Activated naive CD8-positive, alpha-beta T cell treated with anti-CD3 and anti-CD28 coated beads, Interleukin-2, amount 10 ng/mL, durations not matched to agents 7 days and 5 days (primary cell): ENCODE measurements at places on chromosomes 7 and 10.

- no peaks in the 10 kb centered on the region for H3K27me3 ChIP-seq
- peaks cover 16% of the 10 kb centered on the region for H3K36me3 ChIP-seq
- DNase-seq: no peak
Observed at GRCh38 chr10:92970301-92971070, 90.1 kb upstream of the CYP26C1 start.

GRCh38 chr7:42057331-42057730, 179.7 kb downstream of the GLI3 start:
- no peaks in the 10 kb centered on the region for H3K36me3 ChIP-seq
- no peak overlapping the region for H3K27ac ChIP-seq
- H3K4me3 ChIP-seq: no peak overlapping the region
- DNase-seq: no peak
- no peaks in the 10 kb centered on the region for H3K4me1 ChIP-seq

DNA sequence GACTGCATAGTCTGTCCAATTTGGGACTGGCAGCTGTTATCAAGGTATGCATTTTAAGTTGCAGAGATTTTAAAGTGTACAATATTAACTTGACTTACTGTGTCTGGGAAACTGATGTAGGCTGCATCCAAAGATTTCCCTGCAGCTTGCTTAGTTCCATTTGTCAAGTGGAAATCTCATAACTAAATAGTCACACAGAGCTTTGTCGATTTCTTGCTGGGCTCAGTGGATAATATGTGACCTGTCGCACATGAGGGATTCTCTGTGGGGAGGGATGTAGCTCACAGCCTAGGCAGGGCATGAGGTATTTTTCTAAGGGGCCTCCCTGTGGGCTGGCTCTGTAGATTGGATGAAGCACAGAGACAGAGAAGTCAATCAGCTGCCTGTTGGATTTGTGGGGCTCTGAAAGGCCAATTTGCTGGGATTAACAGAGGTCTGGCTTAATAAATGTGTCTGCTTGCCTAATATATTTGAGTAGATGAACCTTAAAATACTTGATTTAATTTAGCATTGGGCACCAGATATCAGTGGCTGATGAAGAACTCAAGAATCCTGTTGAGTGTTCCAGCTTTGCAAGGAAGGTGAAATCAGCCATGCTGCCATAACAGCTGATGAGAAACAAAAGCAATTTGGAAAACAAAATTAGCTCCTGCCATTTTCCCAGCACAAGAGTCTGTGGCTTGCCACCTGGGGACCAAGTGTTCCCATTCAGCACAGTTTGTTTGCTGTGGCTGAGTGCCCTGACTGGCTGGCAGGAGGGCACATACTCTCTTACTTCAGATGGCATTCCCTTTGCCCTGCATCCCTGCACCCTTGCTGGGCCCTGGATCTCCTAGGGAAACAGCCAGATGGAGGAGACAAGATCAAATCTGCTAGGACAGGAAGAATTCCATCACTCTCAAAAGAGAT, 598.5 kb downstream of the SORCS3 start:
- no peak for DNase-seq
- no peak overlapping the region for H3K4me3 ChIP-seq
- H3K36me3 ChIP-seq: no peaks in the 10 kb centered on the region
- H3K27ac ChIP-seq: no peak overlapping the region
- no peaks in the 10 kb centered on the region for H3K4me1 ChIP-seq

DNA sequence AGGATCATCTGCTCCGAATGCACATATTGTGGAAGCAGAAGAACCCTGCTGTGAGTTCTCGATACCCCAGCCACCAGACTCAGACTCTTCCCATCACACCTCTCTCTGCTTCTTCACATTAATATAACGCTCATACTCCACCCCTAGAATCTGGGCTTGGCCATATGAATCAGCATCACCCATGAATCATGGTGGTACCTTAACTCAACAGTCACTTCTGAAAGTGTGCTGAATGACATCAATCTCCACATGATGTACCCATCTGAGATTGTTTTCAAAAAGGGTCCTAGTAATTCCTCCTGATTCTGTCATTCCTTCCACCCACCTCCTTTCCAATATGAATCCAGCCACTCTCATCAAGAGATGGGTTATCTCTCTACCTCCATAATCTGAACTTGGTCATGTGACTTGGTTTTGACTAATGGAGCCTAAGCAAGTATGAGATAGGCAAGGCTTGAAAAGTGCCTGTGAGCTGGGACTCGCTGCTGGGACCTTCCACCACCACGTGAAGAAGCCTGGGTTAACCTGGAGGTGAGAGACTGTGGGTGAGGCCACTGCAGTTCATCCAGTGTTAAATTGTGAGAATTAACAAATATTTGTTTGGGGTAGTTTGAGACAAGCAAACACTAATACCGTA, 15.4 kb downstream of the YWHAG start:
- H3K4me3 ChIP-seq: no peak overlapping the region
- H3K27ac ChIP-seq: peak overlapping the region; percentile 43
- H3K36me3 ChIP-seq: peaks cover 60% of the 10 kb centered on the region
- no peaks in the 10 kb centered on the region for H3K27me3 ChIP-seq

DNA sequence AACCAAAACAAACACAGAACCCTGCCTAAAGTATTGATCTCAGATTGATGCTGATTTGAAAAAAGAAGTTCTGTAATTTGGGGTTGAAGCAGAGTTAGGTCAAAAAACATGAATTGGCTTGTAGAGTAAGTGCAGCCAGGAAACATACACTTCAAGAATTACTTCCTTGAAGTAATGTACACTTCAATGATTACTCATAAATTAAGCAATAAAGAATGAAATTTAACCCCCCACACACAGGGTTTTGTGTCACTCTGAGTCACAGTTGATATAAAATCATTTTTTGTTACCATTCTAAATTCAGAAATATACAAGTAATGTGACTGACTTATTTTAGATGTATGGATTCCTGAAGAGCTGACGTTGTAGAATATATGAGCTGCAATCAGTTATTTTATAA, 622.2 kb downstream of the POM121L12 start:
- DNase-seq: no peak
- H3K4me3 ChIP-seq: no peak overlapping the region
- H3K4me1 ChIP-seq: no peaks in the 10 kb centered on the region
- H3K27me3 ChIP-seq: no peaks in the 10 kb centered on the region
- no peaks in the 10 kb centered on the region for H3K36me3 ChIP-seq

DNA sequence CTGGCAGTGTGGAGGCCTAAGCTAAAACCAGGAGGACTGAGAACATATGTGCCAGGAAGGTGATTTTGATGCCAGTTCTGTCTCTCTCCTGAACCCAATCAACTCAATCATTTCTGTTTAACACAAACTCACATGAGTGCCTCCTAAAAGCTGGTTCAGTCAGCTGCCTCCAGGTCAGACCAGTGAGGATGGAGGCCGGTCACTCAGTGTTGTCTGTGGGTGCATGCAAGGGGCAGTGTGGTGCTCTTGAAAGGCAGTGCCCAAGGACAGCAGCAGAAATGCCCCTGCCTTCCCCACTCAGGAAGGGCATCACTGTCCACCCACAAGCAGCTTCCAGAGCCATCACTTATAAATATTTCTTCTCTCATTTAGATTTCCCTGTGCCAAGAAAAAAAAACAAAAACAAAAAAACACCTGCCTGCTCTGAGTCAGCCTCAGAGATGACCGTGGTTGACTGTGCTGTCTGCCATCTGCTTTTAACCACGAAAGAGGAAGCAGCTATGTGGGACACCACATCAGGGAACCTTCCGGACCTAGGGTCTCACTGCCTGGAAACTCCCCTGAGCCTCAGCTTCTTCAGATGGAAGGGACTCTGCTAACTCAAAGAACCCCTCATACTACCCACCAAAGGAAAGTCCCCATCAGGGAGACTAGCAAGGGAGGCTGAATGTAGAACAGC, 39.1 kb downstream of the VOPP1 start:
- H3K27me3 ChIP-seq: no peaks in the 10 kb centered on the region
- H3K36me3 ChIP-seq: peaks cover 8% of the 10 kb centered on the region
- H3K27ac ChIP-seq: peak overlapping the region; percentile 93
- peak overlapping the region; percentile 80 for H3K4me3 ChIP-seq

- H3K4me3 ChIP-seq: peak overlapping the region; percentile 15
- H3K27me3 ChIP-seq: peaks cover 1% of the 10 kb centered on the region
- peak overlapping the region; percentile 57 for H3K27ac ChIP-seq
- DNase-seq: no peak
Observed at GRCh38 chr7:2100278-2101208, 132.2 kb downstream of the MAD1L1 start.

GRCh38 chr7:157963526-157963925, 624.1 kb downstream of the PTPRN2 start:
- DNase-seq: no peak
- no peak overlapping the region for H3K4me3 ChIP-seq
- peaks cover 14% of the 10 kb centered on the region for H3K27me3 ChIP-seq
- H3K27ac ChIP-seq: no peak overlapping the region
- H3K36me3 ChIP-seq: no peaks in the 10 kb centered on the region
- no peaks in the 10 kb centered on the region for H3K4me1 ChIP-seq

- H3K36me3 ChIP-seq: no peaks in the 10 kb centered on the region
- H3K27me3 ChIP-seq: peaks cover 44% of the 10 kb centered on the region
- H3K4me1 ChIP-seq: peaks cover 7% of the 10 kb centered on the region
Observed at GRCh38 chr10:69976795-69977546, 75.7 kb upstream of the MACROH2A2 start.

GRCh38 chr10:104104926-104105325, 17.0 kb upstream of the SFR1 start:
- no peaks in the 10 kb centered on the region for H3K36me3 ChIP-seq
- DNase-seq: no peak
- H3K27ac ChIP-seq: no peak overlapping the region
- H3K27me3 ChIP-seq: peaks cover 27% of the 10 kb centered on the region

- DNase-seq: peak; percentile 39
- no peak overlapping the region for H3K4me3 ChIP-seq
- H3K36me3 ChIP-seq: no peaks in the 10 kb centered on the region
- H3K4me1 ChIP-seq: peaks cover under 1% of the 10 kb centered on the region
Observed at GRCh38 chr7:108114117-108114841, 15.9 kb downstream of the LAMB4 start.

GRCh38 chr7:32476816-32477648, 13.1 kb downstream of the LSM5 start:
- DNase-seq: no peak
- H3K4me3 ChIP-seq: no peak overlapping the region
- no peaks in the 10 kb centered on the region for H3K36me3 ChIP-seq
- no peaks in the 10 kb centered on the region for H3K27me3 ChIP-seq
- H3K4me1 ChIP-seq: peaks cover 7% of the 10 kb centered on the region
- no peak overlapping the region for H3K27ac ChIP-seq

GRCh38 chr10:107356396-107356795, 191.9 kb upstream of the SORCS1 start:
- H3K27ac ChIP-seq: no peak overlapping the region
- no peak overlapping the region for H3K4me3 ChIP-seq
- no peaks in the 10 kb centered on the region for H3K4me1 ChIP-seq

- peaks cover 4% of the 10 kb centered on the region for H3K27me3 ChIP-seq
- no peak overlapping the region for H3K4me3 ChIP-seq
Observed at GRCh38 chr7:88278881-88279280, 27.8 kb downstream of the STEAP4 start.

- H3K27ac ChIP-seq: no peak overlapping the region
- no peaks in the 10 kb centered on the region for H3K36me3 ChIP-seq
- no peak overlapping the region for H3K4me3 ChIP-seq
- no peak for DNase-seq
- no peaks in the 10 kb centered on the region for H3K4me1 ChIP-seq
- H3K27me3 ChIP-seq: peaks cover 2% of the 10 kb centered on the region
Observed at GRCh38 chr10:71462062-71462935, 65.6 kb downstream of the CDH23 start.

- no peak overlapping the region for H3K4me3 ChIP-seq
- no peak for DNase-seq
- peaks cover 2% of the 10 kb centered on the region for H3K36me3 ChIP-seq
Observed at GRCh38 chr10:13813550-13813949, 226.8 kb downstream of the PRPF18 start.

- peaks cover 8% of the 10 kb centered on the region for H3K4me1 ChIP-seq
- no peaks in the 10 kb centered on the region for H3K27me3 ChIP-seq
- H3K4me3 ChIP-seq: no peak overlapping the region
- peaks cover 2% of the 10 kb centered on the region for H3K36me3 ChIP-seq
- no peak for DNase-seq
Observed at GRCh38 chr7:138864667-138865066, 66.7 kb upstream of the ATP6V0A4 start.

GRCh38 chr10:93437086-93437945, 44.8 kb downstream of the MYOF start:
- no peak for DNase-seq
- H3K27me3 ChIP-seq: no peaks in the 10 kb centered on the region
- no peaks in the 10 kb centered on the region for H3K36me3 ChIP-seq

DNA sequence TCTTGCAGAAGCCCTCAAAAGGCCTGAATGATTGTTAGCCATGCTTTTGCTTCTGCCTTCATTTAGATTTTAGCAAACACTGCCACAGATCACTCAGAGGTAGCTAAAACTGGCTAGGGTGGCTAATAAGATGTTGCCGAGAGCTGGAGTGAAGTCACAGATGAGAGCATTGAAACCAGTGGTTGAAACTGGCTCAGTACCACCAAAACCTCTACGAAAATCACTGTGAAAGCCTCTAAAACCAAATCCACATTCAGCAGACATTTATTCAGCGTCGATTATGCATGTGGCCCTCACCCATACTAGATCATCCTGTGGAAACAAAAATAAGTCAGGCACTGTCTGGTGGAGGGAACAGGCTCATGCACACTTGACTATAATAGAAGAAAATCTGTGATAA, 50.8 kb downstream of the PIK3CG start:
- no peaks in the 10 kb centered on the region for H3K27me3 ChIP-seq
- H3K4me1 ChIP-seq: peaks cover 4% of the 10 kb centered on the region
- H3K27ac ChIP-seq: no peak overlapping the region

DNA sequence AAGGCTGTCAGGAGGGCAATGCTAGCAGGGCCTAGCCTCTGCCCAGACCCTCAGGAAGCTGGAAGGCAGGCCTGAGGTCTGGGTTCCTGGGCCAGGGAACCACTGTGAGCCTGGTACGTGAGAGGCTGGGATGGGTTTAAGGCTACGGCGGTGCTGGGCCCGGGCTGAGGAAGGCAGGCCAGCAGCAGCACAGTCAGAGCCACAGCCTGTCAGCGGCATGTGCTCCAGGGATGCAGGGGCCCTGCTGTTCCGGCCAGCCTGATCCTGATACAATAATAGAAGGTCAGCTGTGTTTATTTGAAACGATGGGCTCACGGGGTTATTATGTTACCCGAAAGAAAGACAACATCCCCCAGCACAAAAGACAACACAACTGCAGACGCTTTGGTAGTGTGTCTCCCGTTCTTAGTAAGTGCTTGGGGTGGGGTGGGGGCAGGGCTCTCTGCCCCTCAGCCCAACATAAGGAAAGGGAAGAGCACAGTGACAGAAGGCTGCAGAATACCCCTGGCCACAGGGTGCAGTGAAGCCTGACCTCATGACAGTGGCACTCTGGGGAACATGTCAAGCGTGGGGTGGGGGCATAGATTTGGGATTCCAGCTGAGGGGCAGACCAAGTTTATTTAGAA, 95.0 kb downstream of the COL13A1 start:
- no peak overlapping the region for H3K27ac ChIP-seq
- no peak for DNase-seq
- peaks cover 2% of the 10 kb centered on the region for H3K27me3 ChIP-seq
- no peaks in the 10 kb centered on the region for H3K36me3 ChIP-seq
- no peak overlapping the region for H3K4me3 ChIP-seq
- H3K4me1 ChIP-seq: no peaks in the 10 kb centered on the region

GRCh38 chr7:12572941-12573575, 2.5 kb downstream of the SCIN start:
- no peak for DNase-seq
- peaks cover 52% of the 10 kb centered on the region for H3K27me3 ChIP-seq
- H3K27ac ChIP-seq: no peak overlapping the region
